ENCODE measurements at places on chromosomes 3 and 15.
A peak's percentile ranks its signal among the peaks of the same experiment; 100 is the strongest.

DNA sequence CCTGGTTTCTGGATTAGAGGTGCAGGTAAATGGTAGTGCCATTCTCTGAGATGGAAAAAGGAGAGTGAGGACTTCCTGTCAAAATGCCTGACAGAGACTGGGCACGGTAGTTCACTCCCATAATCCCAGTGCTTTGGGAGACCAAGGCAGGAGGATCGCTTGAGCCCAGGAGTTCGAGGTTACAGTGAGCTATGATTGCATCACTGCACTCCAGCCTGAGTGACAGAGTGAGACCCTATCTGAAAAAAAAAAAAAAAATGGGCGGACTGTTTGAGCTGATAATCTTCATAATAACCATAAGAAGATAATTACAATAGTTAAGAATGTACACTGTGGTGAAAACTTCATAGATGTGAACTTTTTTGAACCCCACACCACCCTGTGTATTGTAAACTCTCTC, 44.2 kb downstream of the HRH1 start:
- DNase-seq = no peak

GRCh38 chr15:62953021-62953420, 89.5 kb upstream of the TPM1 start:
- no peak for DNase-seq

DNA sequence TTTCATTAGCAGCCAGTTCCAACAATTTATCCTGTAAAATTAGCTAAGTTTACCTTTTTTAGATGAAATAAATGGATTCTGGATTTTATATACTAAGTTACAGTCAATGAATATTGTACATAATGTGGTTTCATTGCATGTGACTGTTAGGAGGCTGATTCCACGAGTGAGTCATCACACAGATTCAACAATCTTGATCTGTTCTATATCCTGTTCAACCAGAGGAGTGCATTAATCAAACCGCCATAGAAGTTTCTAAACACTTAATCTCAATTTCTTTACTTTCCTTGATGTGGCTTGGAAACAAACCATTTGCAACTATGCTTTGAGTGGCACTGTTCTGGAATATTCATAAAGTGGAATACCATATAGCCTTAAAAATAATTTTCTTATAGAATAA, 15.3 kb downstream of the DNAJC13 start:
- no peak for DNase-seq

DNA sequence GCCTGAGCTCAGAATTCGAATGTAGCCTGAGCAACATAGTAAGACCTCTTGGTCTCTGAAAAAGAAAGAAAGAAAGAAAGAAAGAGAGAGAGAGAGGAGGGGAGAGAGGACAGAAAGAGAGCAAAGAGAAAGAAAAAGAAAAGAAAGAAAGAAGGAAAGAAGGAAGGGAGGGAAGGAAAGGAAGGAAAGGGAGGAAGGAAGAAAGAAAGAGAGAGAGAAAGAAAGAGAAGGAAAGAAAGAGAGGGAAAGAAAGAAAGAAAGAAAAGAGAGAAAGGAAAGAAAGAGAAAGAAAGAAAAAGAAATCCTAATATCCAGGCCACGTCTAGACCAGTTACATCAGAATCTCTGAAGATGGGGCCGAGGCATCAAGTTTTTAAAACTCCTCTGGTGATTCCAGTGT, 50.7 kb downstream of the PPM1L start:
- DNase-seq = no peak

DNA sequence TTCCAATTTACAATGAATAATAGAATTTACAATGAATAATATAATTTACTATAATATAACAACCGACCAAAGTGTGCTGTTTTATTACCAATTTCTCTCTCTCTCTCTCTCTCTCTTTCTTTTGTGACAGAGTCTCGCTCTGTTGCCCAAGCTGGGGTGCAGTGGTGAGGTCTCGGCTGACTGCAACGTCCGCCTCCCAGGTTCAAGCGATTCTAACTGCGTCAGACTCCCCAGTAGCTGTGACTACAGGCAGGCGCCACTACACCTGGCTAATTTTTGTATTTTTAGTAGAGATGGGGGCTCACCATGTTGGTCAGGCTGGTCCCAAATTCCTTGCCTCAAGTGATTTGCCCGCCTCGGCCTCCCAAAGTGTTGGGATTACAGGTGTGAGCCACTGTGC, 17.0 kb upstream of the CCNL1 start:
- no peak for DNase-seq

- DNase-seq = no peak
These were observed 59.8 kb downstream of the TP53BP1 start for GRCh38 chr15:43433165-43433564.

- DNase-seq = no peak
These were observed 54.3 kb downstream of the DGKG start for GRCh38 chr3:186307594-186308221.

DNA sequence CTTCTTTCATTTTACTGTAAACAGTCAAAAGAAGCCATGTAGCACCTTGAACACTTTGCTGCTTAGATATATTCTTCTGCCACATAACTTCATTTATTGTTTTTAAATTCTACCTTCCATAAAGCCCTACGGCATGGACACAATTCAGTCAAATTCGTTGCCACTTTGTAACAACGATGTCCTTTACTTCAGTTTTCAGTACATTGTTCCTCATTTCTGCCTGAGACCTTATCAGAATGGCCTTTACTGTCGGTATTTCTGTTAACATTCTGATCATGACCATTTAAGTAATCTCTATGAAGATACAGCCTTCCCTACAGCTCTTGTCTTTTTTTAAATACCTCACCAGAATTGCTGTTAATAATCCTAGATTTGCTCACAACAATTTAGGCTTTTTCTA, 466.9 kb downstream of the NAALADL2 start:
- no peak for DNase-seq

- no peak for DNase-seq
These were observed 21.6 kb downstream of the CCDC80 start for GRCh38 chr3:112619295-112619694.

DNA sequence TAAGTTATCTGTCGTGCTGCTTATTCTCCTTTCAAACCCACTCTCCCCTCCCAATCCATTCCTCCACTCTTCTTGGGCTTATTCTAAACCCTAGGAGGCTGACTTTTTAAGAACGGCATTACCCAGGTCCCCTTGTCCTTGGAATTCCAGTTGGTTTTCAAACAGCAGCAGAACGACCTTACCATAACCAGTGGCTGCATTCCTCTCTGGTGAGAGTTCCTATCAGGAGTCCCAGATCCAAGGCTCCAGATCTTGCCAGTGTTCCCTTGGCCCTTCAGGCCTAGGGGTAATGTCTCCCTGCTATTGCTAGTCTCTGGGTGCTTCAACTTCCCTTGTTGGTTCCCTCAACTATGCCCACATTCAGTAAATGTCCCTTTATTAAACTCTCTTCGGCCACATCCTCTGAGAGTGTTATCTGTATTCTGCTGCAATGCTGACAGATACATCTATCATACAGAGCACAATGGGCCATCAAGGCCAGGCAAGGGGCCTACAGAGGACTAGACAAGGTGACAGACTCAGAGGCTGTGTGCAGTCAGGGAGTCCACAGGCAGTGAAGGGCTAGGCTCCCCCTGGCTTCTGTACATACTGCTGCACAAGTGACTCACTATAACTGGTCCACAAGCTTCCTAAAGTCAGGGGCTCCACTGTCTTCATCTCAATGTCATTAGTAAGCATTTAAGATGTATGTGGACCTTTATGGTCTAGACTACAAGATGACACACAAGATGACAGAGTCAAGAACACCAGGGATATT, 10.1 kb downstream of the LYSMD2 start:
- DNase-seq = no peak

GRCh38 chr3:53856964-53857363, 10.6 kb downstream of the IL17RB start:
- DNase-seq = no peak

GRCh38 chr15:84658080-84658787, at the start of gene NMB:
Gene NMB (minus strand): TSS chr15:84658199. CDS start chr15:84658152, 47 bp downstream.
- peak; percentile 64 for DNase-seq

DNA sequence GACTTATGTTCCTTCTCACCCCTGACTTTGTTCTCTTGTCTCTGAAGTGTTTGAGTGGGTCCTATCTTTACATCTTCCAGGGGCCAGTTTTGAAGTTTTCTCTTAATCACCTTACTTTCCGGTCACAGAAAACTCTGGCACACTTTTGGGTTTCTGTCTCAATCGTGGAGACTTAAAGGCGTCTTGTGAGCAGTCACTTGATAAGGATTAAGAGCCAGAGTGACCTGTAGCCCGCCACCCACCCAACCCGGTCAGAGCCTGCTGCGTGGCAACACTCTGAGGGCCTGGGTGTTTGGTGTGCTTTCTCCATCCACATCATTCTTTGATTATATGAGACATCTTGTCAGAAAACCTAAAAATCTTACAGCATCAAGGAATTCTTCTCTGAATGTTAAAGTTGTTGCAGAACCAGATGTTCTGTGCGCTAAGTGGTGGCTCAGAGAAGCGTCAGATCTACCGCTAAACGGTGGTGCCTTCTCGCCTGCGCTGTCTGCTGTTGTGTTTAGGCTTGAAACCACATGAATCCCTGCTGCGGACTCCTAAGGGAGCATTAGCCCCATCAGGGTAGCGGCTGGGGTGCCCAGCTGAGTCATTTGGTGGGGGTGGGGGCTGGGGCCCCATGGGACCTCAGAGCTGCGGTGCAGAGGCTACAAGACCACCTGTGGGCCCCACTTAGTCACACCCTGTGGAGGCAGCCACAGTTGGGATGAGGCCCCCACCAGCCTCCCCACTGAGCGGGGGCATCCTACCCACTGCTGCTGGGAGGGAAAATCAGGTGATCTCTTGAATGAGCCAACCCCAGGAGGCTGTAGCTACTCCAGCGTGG, 158.7 kb upstream of the BHLHE40 start:
- DNase-seq = no peak

DNA sequence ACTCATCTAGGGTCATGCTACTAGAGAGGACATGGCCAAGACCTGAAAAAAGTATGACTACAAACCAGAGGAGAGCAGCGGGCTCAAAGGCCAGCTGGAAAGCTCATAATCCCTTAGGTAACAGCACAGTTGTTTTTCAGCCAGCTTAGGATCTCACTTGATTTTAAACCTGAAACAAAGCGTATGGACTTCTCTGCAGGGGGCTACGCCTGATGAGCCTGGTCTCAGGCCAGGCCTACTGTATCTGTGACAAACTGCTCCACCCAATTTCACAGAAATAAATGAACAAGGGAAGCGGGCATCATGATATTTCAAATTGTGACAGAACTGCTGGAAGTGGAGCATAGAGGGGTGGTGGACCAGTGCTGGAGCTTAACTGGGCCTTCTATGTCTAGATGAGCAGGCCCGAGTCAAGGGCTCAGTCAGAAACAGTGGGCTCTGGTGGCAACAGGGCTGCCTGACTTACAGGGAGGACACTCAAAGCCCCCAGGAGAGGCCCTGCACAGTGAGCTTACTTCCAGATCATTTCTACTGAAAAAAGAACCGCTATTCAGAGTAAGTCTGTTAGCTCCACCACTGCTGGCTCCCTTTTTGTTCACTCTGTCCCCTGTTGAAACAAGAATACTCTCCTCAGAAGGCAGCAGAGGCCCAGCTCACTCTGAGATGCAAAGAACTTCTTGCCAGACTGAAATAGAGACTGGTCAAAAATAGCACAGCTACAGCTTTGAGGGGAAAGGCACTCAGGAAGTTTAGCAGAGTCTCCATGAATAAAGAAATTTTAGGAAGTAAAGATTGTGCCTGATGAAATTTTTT, 47.0 kb downstream of the LRIG1 start:
- DNase-seq = no peak

DNA sequence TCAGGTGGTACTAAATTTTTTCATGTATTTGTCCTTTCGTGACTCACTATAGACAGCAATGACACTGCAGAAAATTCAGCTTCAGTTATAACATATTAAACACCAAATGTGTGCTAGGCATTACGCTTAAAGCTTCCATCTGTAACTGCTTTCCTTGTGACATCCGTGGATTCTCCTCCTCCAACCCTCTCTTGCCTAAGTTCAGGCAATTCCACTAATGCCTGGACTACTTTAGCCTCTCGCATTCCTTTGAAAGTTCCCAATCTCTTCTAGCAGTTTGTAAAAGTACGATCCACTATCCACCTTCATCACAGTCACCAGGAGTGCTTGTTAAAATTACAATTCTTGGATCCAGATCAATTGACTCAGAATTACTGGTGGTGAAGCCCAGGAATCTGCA, 17.7 kb downstream of the CCDC80 start:
- DNase-seq = no peak

GRCh38 chr15:68316061-68316804, 38.7 kb downstream of the FEM1B start:
- no peak for DNase-seq

- no peak for DNase-seq
These were observed 215.1 kb downstream of the SHQ1 start for GRCh38 chr3:72633121-72633520.

DNA sequence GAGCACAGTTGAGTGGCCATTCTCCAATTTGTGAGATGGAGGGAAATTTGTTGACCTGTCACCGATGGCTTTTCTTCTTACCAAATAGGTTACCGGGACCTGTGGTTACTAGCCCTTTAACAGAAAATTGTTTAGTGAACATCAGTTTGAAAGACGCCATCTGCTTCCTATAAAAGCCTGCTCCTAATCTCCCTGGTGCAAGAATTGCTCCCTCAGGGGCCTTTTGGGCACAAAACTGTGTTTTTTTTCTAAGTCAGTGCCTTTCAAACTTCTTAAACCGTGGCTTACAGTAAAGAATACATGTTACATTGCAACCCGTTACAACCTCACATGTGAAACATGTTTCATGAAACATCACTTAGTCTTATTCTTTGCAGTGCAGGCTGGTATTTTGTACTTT, 15.0 kb downstream of the CACNA2D3 start:
- DNase-seq = no peak

DNA sequence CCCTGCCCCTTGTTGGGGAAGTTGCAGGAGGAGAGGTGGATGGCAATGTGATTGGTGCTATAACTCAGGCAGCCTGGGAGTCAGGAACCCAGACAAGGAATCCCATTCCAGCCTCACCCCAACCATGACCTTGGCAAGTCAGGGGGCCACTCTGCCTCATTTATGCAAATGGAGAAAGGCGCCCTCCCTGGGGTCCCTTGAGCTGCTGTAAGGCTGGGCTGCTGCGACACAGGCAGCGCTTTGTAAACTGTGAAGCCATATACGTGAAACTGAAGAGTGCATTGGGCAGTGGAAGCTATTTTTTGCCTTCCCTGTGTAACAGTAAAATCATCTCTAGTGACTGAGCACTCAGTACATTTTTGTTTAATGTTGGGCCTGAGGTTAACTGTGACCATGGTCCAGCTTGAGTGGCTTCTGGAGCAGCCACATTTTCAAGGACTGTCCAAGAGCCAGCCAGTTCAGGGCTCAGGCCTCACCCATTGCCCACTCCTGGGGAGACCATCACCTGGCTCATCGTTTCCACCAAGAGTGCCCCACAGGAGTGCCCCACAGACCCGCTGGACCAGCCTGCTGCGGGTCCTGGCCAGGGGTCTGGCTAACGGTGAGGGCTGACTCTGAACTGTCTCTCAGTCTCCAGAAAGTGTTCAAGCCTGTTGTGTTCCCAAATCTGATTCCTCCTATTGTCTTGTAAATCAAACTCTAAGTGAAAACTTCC, 27.9 kb downstream of the KIF7 start:
- DNase-seq = no peak

- no peak for DNase-seq
These were observed 228.9 kb downstream of the CD47 start for GRCh38 chr3:107861904-107862303.

- DNase-seq = no peak
These were observed 23.4 kb downstream of the ZNF609 start for GRCh38 chr15:64483749-64484148.

- no peak for DNase-seq
These were observed 12.7 kb downstream of the ATP10A start for GRCh38 chr15:25850154-25851111.

- no peak for DNase-seq
These were observed 130.5 kb upstream of the NR2E3 start for GRCh38 chr15:71679793-71680353.

GRCh38 chr3:69724722-69725435, 14.4 kb upstream of the MITF start:
- DNase-seq = no peak
